ENCODE measurements at places on chromosomes 4 and X.

GRCh38 chrX:40445691-40446090, 135.1 kb upstream of the ATP6AP2 start:
- DNase-seq, result no peak

DNA sequence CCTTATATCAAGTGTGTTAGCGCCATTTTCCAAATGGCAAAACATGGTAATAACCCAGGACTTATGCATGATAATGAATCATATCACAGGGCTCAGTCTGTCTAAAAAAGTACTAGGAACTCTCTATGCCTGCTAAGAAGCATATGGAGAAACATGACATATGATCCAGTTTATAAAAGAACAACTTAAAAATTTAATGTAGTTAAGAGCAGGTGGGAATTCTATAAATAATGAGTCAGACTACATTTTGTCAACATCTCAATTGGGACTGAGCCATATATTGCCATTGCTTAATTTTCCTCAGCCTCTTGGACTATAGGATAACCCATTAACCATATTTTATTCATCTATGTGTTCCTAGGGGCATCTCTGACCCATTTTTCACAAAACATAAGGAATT, 360.4 kb upstream of the AGA start:
- no peak for DNase-seq

DNA sequence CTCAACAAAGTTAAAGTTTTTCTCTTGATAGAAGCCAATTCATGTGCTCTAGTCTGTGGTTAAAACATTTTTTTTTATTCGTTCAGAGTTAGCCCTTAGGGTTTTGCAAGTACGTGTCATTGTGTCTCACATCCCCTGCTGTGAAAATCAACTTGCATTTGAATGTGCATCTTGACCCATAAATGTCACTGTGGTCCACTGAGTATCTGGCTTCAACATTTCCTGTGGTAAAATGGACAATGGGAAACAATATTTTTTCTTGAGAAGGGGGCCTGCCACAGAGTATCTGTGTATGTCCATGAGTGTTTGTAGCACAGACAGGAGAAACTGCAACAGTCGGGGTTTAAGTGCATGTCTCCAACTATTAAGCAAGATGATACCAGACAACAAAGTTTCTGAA, 554.8 kb upstream of the TENM3 start:
- DNase-seq, result no peak

GRCh38 chr4:108851366-108851765, 88.5 kb upstream of the ETNPPL start:
- DNase-seq, result no peak

GRCh38 chrX:112784692-112785091, 55.9 kb downstream of the AMOT start:
- no peak for DNase-seq

- no peak for DNase-seq
These were observed 354.5 kb downstream of the ARHGAP24 start for GRCh38 chr4:85829276-85830051.

- DNase-seq, result no peak
These were observed 153.2 kb upstream of the PRDX4 start for GRCh38 chrX:23514082-23514481.

GRCh38 chrX:134774190-134775048, 116.1 kb upstream of the PLAC1 start:
- DNase-seq, result no peak

- no peak for DNase-seq
These were observed 180.8 kb downstream of the VEGFC start for GRCh38 chr4:176611951-176612350.

- DNase-seq, result no peak
These were observed 196.0 kb upstream of the EDNRA start for GRCh38 chr4:147284935-147285334.

GRCh38 chrX:15499976-15500375, 631 bp upstream of the BMX start:
- DNase-seq, result no peak

GRCh38 chrX:36898301-36898700, 109.9 kb upstream of the FAM47C start:
- no peak for DNase-seq

DNA sequence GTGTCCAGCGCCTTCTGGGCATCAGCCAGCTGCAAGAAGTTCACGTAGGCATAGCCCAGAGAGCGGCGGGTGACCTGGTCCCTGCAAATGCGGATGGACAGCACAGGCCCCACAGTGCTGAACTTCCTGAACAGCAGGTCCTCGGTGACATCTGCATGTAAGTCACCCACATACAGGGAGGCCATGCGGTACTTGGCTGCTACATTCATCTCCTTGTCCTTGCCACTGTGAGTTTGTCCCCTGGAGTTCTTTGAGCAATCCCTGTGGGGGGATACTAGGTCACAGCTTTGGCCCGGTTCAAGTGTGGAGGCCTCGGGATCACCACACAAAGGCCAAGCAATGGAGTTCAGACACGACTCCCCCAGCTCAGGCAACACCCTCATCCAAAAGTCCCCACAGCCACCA, 776 bp downstream of the PABPC4L start:
- DNase-seq, result no peak

- DNase-seq, result no peak
These were observed 76.2 kb upstream of the TEX13D start for GRCh38 chrX:124256216-124256615.

- DNase-seq, result no peak
These were observed 6.5 kb downstream of the FATE1 start for GRCh38 chrX:151722241-151722846.

GRCh38 chr4:926538-926937, 5.6 kb downstream of the GAK start:
- DNase-seq, result no peak

DNA sequence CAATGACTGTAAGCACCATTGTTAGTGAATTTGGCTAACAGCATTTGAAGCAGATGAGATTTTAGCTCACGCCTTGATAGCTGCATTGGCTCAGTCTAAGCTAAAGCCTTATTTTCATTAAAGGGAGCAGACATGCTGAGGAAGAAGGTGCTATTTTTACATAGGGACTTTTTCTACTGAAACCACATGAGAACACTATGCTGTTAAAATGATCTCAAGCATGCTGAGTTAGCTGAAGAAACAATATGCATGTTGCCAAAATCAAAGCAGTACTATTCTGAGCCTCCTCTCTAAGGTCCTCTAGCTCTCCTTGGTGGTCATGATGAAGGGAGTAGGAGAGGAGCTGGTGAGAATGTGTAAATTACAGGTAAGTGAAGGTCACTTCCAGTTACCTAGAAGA, 134.4 kb upstream of the JADE1 start:
- DNase-seq, result no peak

GRCh38 chr4:7854697-7855370, 84.8 kb downstream of the AFAP1 start:
- DNase-seq, result peak; percentile 27

DNA sequence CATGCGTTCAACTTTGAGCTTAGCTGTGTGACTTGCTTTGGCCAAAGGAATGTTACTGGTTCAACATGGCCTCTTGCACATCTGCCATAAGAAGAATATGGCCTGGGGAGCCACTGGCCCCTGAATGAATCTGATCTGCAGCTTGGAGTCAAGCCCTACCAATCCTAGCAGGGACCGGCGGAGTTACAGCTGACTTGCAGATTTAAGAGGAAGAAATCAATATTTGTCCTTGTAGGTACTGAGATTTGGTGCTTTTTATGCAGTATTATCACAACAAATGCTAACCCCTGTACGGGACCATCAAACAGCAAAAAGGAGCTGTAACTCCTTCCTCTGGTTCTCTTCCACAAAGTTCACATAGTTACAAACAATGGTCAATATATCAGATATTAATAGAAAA, 252.0 kb downstream of the LDB2 start:
- no peak for DNase-seq

- no peak for DNase-seq
These were observed 72.5 kb downstream of the RGS12 start for GRCh38 chr4:3365326-3365725.

DNA sequence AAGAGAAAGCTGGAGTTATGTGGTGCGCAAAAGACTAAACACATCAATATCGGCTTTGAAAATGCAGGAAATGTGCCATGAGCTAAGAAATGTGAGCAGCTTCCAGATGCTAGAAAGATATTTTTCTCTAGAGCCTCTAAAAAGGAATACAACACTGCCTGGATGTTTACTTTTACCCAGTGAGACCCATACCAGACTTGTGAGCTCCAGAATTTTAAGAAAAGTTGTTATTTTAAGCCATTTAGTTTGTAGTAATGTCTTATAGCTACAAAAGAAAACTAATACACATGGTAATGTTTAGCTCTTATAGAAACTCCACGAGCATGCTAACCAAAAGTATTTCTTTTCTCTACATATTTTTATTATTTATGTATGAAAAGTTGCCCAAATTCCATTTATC, 1389.4 kb downstream of the C4orf33 start:
- no peak for DNase-seq

GRCh38 chr4:45408996-45409395, 682.6 kb upstream of the GNPDA2 start:
- DNase-seq, result no peak

GRCh38 chrX:115595049-115595448, 34.1 kb downstream of the PLS3 start:
- no peak for DNase-seq

- DNase-seq, result no peak
These were observed 22.4 kb downstream of the FLNA start for GRCh38 chrX:154352012-154352401.

GRCh38 chrX:39260965-39261364, 459.7 kb downstream of the MID1IP1 start:
- DNase-seq, result no peak

DNA sequence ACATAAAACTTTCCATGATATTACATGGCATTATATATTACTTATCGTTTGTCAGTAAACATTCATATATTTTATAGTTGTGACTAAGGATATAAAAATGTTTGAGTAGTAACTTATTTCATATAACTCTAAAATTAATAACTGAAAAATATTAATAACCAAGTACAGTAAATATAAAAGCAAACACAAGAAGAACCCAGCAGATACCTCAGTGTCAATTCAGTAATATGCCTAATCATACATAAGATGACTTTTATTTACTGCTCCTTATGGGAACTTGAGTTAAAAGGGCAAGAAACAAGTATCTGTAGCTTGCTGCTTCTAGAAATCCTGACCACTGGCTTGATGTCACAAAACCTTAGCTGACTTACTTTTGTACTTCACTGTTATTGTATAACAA, 28.4 kb upstream of the MAPK10 start:
- no peak for DNase-seq

DNA sequence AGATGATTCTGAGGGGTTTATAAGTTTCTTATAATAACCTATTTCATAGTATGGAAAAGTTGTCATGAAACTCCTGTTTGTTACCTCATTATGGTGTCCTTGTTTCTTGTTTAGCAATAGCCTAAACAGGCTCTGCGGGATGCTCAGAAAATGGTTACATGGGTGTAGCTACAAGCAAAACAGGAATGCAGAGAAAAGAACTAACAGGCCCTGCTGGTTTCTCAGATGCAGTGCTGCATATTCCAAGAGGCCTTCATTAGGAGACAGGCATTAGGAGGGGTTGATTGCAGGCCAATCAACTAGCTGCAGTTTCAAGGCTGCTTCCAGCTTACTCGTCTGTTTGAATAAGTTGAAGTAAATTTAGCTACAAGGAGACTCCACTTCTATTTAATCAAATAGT, 37.6 kb upstream of the HPGD start:
- no peak for DNase-seq

GRCh38 chrX:154333837-154334271, 38.3 kb downstream of the TKTL1 start:
- DNase-seq, result no peak

DNA sequence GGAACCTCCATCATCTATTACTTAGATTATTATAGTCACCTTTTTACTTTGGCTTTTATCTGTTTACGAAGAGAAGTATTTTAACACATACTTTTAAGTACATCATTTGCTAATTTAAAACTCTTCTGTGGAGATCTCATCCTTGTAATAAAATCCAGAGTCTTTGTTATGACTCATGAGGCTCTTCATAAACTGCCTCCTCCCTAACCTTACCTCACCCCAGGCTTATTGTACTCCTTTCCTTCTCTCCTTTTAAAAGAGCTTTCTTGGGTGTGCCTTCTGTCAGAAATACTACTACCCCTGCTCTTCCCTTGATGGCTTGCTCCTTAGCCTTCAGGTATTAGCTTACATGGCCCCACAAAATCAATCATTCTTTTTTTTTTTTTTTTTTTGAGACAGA, 6.6 kb downstream of the ARL9 start:
- no peak for DNase-seq

- no peak for DNase-seq
These were observed 327.1 kb upstream of the GIMD1 start for GRCh38 chr4:106695501-106696262.

- no peak for DNase-seq
These were observed 102.6 kb downstream of the PHEX start for GRCh38 chrX:22134681-22135080.

- DNase-seq, result no peak
These were observed 24.4 kb downstream of the CDKL2 start for GRCh38 chr4:75605928-75606327.

DNA sequence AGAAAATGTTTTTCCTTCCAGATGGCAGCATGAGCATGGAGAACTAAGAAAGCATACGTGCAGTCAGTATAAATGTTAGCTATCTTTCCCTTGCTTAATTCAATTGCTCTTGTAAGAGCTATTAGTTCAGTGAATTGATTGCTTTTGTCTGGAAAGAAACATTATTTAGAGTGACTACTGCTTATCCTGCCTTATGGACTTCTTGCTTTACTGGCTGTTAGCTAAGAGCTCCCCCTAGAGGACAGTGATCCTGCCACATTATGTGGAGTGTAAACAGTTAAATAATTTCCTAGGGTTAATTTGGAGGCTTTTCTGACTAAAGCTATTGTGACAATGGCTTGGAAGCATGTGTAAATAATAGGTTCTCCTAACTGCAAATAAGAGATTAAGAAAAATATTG, 1402.4 kb downstream of the FAM133A start:
- no peak for DNase-seq

- DNase-seq, result no peak
These were observed 1065.7 kb upstream of the PABPC4L start for GRCh38 chr4:135267148-135267865.

DNA sequence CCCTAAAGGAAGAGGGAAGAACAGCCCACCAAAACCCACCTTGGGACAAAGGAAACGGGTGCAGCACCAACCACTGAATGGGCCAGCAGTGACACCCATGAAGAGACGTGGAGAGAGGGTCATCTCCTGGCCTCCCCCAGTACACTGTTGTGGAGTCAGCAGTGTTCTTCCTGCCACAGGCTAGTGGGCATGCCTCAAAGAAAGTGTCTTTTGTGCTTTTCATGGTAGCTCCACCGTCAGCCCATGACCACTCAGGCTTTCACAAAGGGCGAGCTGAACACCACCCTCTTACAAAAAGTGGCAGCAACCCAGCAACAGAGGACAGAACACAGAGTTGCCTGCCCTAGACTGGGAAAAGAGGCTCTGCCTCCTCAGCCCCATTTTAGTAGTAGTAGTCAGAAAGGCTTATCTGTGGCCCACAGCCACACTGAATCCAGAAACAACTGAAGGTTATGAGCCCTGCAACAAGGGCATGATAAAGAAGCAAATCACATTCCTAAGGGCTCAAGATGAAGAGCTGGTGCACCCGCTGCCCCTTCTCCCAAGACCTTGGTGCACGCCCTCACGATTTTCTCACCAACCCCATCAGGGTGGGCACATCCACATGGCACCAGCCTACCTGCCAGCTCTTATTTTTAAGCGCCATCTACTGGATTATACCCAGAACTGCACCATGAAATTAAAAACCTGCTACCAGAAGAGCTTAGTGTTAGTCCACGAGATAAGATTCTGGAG, 53.1 kb downstream of the RAB28 start:
- DNase-seq, result no peak
